CD4-positive, alpha-beta T cell treated with Interleukin-17A for 1 hour (primary cell): ENCODE measurements at places on chromosomes 3 and 15.
A peak's percentile ranks its signal among the peaks of the same experiment; 100 is the strongest.

GRCh38 chr3:76387000-76387399 lies 601.7 kb upstream of the ZNF717 start:
- DNase-seq, result no peak

GRCh38 chr3:107436029-107436428 lies 58.8 kb downstream of the CCDC54 start:
- no peak for DNase-seq

DNA sequence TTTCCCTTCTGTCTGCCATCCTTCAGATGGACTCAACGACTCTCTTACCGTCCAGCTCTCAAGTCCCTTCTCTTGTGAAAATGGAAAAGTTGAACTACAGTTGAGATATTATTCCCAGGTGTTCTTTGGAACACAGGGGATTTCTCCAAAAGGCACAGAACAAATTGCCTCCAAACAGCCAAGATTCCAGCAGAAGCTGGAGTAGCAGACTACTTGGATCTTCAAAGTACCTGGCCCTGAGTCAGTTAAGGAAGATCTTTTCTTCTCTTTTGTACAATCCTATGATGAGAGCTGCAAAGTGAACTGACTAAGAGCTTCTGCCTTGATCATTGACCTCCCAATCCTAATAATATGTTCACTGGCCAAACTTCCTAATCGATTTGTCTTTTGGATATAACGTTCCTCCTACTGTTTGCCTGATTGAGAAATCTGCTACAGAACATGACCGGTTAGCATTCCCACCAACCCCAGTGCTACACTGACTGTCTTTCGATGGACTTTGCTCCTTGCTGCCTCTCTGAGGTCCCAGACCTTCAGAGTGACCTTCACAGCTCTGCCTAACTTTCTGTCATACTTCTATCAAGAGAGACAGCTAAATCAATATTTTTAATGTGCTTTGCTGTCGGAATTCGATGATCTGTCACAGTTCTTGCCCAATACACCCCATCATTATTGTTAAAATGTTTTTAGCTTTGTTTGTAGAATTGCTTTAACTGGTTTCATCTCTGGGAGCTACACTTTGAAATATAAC lies 21.9 kb downstream of the PAQR9 start:
- DNase-seq, result no peak

DNA sequence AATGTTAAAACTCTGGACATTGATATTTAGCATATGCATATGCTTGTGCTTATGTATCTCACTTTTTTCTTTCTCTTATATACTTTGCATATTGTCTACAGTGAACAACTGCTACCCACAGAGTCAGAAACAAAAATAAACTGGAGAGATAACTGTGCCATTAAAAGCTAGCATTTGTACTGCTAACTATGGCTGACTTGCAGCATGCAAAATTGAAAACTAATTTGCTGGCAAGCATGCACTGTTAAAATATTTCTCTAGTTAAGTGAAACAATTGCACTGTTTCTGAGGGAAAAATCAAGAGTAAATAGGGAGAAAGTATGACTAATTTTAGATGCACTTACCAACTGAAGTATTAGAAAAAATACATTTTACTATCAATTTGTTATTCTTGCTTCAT lies 177.8 kb downstream of the CBLB start:
- no peak for DNase-seq

- no peak for DNase-seq
These were observed 129.2 kb downstream of the NEK10 start for GRCh38 chr3:27239951-27240350.

GRCh38 chr3:42489937-42490227 lies 12.6 kb upstream of the VIPR1 start:
- no peak for DNase-seq

DNA sequence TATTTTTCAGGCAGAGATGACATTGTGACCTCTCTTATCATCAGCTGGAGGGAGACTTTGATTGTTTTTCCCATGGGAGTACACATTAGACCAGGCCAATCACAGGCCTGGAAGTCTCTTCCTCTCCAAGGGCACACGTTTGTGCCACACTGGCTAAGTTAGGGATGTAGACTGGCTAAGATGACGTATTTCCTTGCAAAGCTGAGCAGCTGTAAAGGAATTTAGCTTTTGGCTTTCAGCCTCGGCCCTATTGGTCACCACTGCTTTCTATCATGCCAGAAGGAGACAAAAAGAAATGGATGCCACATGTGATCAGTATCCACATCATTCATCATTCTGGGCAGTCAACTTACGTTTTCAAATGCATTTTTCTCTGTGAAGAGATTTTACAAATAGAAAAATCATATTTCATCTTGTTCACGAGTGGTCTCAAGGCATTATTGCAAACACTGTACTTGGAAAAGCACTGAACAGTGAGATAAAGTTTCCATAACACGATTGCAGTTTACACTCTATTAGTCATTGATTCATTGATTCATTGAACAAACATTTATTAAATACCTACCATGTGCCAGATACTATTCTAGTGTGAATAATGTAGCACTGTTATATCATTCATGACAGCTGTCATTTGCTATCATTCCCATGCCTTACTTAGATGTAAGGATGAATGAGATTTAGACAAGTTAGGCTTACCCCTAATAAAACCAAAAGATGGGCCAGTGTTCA lies 27.0 kb upstream of the RNF7 start:
- DNase-seq, result no peak

- DNase-seq, result peak; percentile 3
These were observed 5.1 kb upstream of the IQSEC1 start for GRCh38 chr3:13078163-13078905.

GRCh38 chr3:179981646-179982045 lies 55.1 kb downstream of the PEX5L start:
- DNase-seq, result no peak

GRCh38 chr3:117619805-117620204 lies 910.2 kb downstream of the TUSC7 start:
- no peak for DNase-seq

GRCh38 chr3:123289391-123290106 lies 87.8 kb downstream of the SEC22A start:
- no peak for DNase-seq
